H1 (cell line): ENCODE measurements at places on chromosomes 16 and 17. TPM values are rescaled to one million over a fixed set of nuclear protein-coding genes. Genes with fewer than 3 reads are reported as not detected.

DNA sequence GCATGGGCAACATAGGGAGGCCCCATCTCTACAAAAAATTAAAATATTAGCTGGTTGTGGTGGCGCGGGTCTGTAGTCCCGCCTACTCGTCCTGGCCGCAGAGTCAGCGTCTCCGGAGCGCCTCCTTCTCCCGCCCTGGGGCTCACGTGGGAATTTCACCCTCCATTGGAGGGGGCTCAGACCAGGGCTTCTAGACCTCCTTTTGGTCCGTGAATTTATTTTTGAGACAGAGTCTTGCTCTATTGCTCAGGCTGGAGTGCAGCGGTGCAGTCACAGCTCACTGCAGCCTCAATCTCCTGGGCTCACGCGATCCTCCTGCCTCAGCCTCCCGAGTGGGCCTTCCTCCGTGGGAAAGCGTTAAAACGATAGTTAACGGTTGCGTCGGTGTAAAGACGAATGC, 394 bp upstream of the NME4 start:
- no peak for DNase-seq

- DNase-seq = no peak
Observed at GRCh38 chr17:80953471-80954315, 37.9 kb upstream of the CHMP6 start.

Gene DOC2A
- total RNA-seq = 10.3 and 13.9 TPM in 2 replicates

GRCh38 chr17:77437017-77437416, 296.2 kb downstream of the SEC14L1 start:
- no peak for DNase-seq

Gene FAM171A2
- 23.9 and 24.1 TPM in 2 replicates for total RNA-seq

DNA sequence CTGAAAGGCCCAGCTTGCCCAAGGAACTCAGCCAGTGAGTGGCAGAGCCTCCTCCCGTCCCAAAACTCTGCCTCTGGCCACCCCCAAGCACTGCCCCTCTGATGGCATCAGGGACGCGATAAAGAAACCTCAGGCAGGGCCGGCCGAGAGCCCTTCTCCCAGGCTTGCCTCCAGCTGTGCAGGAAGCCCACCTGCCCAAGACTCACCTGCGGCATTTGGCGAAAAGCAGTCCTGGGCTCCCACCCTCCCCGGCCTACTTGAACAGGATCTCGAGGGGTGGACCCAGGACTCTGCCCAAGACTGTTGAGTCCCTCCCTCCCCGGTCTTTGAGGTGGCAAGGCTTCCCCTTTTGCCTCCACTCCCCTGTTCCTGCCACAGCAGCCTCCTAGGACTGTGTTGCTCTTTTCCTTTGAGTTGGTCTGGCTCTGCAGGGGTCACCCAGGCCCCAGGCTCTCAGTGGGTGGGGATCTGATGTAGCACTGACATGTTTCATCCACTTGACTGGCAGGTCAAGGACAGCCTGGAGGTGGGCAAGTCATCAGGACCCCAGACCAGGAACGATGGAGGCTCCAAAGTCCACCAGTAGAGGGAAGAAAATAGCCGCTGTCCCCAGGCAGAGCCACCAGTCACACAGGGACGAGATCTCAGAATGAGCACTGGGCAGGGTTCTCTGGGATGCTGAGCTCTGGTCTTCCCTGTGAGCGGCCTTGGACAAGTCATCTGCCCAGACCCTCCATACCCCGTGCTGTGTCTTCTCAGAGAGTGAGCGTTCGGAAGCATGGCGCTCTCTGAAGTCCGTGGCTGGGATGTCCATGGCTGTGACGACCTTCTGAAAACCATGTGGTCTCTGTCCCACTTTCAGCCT, 111.0 kb upstream of the TNRC6C start:
- no peak for DNase-seq

DNA sequence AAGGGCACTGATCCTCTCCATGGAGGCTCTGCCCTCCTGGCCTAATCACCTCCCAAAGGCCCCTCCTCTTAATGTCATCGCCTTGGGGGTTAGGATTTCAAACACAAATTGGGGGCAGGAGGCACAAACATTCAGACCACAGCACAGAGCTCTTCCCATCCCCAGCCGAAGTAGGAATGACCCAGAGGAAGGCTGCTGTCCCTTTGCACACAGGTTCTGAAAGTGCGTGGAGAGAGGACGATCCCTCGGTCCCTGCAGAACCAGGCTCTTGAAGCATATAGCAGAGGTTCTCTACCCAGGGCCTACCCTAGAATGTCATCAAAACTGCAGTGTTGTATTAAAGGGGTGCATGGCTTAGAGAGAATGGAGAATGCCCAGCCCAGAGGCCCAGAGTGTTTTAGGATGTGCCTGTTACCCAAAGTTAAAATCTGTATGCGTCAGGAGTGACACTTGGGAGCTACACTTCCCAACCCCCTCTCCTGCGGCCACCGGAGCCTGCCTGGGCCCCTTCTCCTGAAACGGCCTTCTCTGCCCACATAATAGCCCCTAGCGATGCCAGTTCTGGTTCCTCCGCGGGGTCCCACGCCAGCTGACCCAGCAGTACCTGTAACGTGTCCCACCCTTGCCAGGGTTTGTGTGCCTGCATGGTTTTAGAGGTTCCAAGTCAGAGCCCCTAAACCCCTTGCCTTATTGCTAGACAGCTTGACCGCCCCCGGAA, 159.5 kb upstream of the CACNG5 start:
- DNase-seq = no peak

Gene GUCY2D
- total RNA-seq = 0.48 and 0.59 TPM in 2 replicates

Gene CSH1
- not detected in 2 replicates for total RNA-seq

DNA sequence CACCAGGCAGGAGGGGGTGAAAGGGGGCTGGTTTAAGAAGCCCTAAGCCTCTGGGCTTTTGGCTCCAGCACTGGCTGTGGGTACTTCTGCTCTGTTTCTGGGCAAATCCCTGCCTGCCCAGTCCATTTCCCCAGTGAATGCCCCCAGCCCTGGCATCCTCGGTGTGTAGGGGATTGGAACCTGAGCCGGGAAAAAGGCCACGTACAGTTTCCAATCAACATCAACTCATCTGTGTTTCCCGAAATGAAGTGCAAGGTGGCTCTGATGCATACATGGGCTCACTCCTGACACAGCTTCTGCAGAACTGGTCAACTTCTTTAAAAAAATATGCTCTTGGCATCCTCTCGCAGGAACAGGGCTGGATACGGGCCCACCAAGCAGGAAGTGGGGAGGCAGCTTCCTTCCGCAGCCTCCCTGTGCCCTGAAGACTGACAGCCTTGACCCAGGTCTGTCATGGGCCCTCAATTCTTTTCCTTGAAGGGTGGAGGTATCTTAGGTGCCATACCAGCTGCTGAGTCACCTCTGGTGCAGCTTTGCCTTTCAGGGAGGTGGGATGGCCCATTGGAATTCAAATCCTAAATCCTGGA, 73.3 kb downstream of the N4BP1 start:
- DNase-seq = no peak

Gene IL17C
- total RNA-seq = 1.1 and 1.4 TPM in 2 replicates

Gene ASIC2
- 1.1 and 1.2 TPM in 2 replicates for total RNA-seq

DNA sequence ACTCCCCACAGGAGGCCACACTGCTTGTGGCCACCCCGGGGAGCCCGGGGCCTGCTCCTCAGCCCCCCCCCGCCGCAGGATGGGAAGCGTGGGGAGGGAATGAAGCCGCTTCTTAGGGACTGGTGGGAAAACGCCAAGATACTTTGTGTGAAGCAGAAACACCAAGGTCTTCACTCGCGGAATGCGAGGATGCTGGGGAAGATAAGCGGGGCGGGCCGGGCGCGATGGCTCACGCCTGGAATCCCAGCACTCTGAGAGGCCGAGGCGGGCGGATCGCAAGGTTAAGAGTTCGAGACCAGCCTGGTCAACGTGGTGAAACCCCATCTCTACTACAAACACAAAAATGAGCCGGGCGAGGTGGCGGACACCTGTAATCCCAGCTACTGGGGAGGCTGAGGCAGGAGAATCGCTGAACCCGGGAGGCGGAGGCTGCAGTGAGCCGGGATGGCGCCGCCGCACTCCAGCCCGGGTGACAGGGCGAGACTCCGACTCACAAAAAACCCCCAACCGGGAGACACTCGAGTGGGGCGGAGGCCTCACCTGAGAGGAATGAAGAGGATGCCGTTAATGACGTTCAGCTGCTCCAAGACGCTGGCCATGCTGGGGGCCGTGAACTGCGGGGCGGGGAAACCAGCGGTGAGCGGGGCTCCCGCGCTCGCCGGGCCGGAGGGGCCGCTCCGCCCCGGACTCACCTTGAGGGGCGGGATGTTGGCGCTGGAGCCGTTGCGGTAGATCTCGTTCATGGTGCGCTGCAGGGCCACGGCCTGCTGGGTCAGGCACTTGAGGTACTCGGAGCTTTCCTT, 20.3 kb downstream of the CLUH start:
- no peak for DNase-seq

Gene PIRT
- total RNA-seq = not detected in 2 replicates

DNA sequence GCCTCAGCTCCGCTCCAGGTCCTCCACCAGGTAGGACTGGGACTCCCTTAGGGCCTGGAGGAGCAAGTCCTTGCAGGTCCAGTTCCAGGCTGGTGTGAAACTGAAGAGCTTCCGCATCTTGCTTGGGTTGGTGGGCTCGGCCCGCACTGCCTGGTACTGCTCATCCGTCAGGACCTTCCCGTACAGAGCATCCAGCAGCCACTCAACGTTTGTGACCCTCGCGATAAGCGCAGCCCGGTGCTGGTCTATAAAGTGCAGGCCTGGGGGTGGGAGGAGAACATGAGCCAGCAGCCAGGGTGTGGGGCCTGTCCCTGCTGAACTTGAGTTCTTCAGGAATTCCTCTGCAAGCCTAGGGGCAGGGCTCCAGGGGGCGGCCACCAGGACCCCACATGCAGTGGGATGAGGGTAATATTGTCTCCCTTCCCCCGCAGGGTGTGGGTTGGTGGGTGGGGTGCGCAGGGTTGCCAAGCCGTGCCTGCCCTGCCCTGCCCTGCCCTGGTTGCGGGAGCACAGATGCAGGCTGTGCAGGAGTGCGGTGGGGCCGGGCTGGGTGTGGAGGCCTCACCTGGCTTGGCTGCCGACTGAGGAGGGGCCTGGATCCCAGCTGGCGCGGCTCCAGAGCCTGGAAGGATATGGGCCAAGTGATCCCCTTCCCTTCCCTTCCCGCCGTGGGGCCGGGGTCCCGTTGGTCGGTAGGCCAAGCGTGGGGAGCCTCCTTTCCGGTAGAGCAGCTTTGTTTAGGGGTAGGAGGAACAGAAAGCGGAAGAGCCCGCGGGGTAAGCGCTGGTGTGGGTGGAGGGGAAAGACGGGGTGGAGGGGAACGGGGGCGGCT, 762 bp downstream of the PYCARD start:
- peak; percentile 81 for DNase-seq

Gene SOX9
- total RNA-seq = 4.9 and 5.2 TPM in 2 replicates

GRCh38 chr16:48156790-48157209, 1.0 kb upstream of the ABCC12 start:
- peak; percentile 98 for DNase-seq

Gene KRT13
- total RNA-seq = not detected in 2 replicates

DNA sequence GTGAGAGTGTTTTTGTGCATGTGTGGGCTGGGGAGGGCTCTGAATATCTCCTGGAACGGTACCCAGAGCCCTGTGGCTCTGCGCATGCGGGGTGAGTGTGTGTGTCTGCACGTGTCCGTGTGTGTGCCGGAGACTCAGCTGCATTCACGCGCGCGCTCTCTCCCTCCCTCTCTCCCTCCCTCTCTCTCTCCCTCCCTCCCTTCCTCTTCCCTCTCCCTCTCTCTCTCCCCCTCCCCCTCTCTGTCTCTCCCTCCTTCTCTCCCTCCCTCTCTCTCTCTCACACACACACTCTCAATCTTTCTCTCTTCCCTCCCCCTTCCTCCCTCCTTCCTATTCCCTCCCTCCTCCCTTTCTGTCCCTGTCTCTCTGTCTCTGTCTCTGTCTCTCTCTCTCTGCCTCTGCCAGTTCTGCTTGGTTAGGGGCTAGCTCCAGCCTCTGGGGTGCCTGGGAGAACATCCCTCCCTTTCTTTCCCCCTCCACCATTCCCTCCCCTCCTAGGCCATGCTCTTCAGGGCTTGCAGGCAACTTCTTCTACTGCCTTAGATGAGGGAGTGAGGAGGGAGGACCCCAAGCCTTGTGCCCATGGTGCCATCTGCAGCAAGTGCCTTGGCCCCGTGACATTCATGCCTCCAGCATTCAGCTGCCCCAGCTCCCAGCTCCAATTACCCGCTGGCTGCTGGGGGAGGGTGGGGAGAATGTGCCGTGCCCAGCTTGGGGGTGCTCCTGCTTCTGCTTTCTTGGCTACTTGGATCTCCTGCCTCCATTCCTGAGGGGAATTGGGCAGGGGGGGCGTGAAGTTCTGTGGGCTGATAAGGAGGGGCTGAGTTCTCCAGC, 6.4 kb downstream of the THRA start:
- DNase-seq = no peak

- no peak for DNase-seq
Observed at GRCh38 chr17:78712043-78712442, 70.0 kb downstream of the CYTH1 start.

Gene RPH3AL
- 5.6 and 6.1 TPM in 2 replicates for total RNA-seq
